GM23338 (cell line): ENCODE measurements at places on chromosomes 1 and 21.

- DNase-seq, result peak; percentile 44
These were observed 770 bp downstream of the NTNG1 start for GRCh38 chr1:107141491-107142126.

GRCh38 chr1:245710961-245711903, 556.4 kb downstream of the KIF26B start:
- peak; percentile 68 for DNase-seq

DNA sequence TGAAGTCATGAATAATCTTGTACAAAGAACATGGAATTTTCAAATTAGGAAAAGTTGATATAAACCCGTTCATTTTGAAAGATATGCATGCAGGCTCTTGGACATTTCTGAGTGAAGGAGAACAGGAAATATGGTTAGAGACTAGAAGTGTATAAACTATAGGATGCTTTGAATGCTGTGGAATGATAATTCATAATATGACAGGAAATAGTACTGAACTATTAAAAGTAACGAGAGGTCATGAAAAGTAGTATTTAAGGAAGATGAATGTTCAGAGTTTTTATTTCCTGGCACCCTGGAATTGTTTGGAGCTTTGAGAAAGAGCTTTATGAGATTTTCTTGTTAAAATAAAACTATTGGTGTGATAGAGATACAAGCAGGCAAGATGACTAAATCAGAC, 18.7 kb upstream of the CRB1 start:
- no peak for DNase-seq

DNA sequence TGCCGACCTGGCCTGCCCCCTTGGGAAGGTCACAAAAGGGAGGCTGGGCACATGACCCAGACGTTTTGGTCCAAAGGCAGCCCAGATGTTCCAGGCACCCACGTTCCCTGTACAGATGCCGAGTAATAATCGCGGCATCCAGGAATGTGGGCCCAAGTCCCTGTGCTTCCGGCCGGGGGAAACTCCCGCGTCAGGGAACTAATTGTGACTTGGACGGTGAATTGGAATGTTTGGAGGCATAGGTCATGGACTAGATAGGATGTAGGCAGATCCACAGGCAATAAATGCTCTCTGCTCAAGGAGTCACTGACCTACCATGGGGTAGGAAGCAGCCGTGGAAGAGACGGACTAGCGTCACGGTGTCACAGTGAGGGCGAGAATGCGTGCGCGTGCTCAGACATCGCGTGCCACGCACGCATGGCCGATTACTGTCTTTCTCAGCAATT, 178.4 kb downstream of the DUSP10 start:
- DNase-seq, result no peak

DNA sequence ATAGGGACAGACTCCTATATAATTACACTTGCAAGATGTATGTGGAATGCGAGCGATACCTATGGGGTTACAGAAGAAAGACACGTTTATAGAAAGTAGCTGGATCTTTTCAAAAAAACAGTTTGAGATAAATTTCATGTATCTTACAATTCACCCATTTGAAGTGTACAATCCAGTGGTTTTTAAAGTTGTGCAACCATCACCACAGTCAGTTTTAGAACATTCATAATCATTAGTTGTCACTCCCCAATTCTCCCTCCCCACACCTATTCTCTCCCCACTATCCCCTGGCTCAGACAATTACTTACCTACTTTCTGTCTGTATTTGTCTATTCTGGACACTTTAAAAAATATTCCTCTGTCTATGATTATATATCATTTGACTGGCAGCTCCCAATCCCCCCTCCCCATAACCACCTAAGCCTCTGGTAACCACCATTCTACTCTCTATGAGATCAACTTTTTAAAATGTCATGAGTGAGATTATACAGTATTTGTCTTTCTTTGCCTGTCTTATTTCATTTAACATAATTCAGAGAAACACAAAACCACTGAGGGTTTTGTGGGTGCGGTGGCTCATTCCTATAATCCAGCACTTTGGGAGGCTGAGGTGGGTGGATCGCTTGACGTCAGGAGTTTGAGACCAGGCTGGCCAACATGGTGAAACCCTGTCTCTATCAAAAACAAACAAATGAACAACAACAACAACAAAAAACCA, 39.1 kb downstream of the MRPS6 start:
- DNase-seq, result no peak

- DNase-seq, result no peak
These were observed 197.3 kb upstream of the COA6 start for GRCh38 chr1:234176000-234176399.

GRCh38 chr1:57033222-57034001, 67.6 kb upstream of the C8B start:
- DNase-seq, result no peak

DNA sequence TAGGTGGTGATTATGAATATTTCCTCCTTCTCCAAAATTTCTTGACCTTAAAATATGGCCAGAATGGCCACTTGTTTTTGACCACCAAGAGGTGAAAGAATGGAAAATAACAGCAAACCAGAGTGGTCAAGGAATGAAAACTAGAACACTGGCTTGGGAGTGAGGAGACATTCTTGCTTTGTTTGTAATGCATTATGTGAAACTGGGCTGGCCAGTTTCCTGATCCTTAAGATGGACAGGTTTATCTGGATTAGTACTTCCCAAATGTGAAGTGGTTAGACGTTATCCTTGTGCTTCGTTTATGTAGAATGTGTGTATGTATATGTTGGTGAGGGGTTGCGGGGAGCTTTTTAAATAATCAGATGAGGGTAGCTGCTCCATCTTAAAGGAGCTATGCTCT, 12.8 kb downstream of the PLA2G4A start:
- DNase-seq, result peak; percentile 9

DNA sequence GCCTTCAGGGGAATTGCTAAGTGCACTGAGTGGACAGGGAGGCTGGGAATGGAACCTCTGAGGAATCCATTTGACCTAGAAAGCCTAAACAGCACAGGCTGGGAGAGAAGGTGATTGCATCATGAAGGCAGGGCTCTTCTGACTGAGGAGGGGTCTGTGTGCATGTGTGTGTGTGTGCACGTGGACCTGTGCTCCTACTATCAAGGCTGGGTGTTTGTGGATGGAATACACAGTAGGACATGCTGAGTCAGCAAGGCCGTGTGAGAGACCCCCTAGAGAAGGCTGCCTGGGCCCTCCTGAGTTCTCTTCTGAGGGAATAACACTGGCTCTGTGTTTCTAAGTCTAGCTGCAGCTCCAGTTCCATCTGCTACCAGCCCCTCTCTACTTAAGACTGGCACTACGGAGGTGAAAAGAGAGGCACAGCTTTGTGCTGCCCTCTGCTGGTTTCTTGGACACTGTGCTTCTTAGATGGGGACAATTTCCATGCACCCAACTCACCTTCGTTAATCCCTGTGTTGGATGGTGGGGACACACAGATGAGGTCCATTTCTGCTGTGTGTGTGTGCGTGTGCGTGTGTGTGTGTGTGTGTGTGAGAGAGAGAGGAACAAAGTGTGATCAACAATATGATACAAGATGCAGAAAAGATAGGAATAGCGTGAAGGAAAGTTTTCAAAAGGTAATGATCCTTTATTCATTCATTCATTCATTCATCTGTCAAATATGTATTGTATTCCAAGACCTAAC, 6.2 kb upstream of the EFCAB14 start:
- peak; percentile 91 for DNase-seq

GRCh38 chr1:232218955-232219865, 410.7 kb downstream of the SIPA1L2 start:
- DNase-seq, result no peak

GRCh38 chr1:155977690-155978324, 540 bp downstream of the ARHGEF2 start:
- peak; percentile 56 for DNase-seq

DNA sequence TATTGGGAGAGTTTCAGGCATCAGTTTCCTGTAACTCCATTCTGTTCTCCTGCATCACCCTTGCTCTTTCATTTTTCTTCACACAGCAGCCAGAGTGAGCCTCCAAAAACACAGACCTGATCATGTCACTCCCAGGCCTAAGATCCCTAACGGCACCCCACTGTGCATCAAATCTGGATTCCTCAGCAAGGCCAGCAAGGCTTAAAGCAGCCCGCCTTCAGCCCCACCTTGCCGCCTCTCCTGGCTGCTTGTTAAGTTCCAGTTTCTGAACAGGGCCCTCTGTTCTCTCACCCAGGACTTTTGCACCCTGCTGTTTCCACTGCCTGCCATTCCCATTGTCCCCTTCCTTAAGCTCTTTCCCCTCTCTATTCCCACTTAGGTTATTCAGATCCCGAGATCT, 29.3 kb downstream of the C1orf116 start:
- no peak for DNase-seq

GRCh38 chr1:35857830-35858229, 25.2 kb upstream of the AGO1 start:
- DNase-seq, result peak; percentile 47

GRCh38 chr1:186195377-186195931, 179.6 kb downstream of the TPR start:
- DNase-seq, result no peak

DNA sequence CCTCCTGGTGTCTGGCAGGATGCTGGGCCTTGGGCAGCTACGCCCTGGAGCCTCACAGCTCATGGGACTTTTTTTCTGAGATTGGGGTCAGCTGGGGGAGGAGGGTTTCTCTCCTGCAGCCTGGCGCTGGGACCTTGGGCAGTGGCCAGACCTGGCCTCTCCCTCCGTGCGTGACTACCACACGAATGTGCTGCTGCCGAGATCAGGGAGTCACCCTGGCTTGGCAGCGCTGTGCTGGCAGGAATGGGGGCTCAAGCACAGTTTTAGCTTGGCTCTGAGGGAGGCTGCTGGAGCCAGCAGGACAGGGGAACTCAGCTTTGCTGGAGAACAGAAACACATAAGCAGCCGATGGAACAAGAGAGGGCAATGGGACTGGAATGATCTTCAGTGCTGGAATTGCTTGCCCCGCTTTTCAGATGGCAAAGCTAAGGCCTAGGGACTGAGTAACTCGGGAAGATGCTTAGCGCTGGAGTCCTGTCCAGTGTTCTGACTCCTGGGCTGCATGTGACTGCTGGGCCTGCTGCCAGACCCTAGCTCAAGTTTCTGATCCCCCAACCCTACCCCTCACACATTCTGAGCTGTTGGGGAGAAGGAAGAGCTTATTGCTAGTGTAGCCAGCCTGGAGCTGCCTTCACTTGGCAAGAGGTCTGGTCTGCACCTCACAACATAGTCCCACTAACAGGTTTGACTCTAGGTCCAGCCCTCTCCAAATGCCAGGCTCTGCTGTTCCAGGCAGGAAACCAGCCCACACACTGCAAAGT, 69.9 kb downstream of the NAV1 start:
- DNase-seq, result no peak

- DNase-seq, result no peak
These were observed 139.2 kb upstream of the KLHDC7A start for GRCh38 chr1:18341291-18342069.

- peak; percentile 61 for DNase-seq
These were observed 2.9 kb upstream of the FOXO6 start for GRCh38 chr1:41358131-41359021.

DNA sequence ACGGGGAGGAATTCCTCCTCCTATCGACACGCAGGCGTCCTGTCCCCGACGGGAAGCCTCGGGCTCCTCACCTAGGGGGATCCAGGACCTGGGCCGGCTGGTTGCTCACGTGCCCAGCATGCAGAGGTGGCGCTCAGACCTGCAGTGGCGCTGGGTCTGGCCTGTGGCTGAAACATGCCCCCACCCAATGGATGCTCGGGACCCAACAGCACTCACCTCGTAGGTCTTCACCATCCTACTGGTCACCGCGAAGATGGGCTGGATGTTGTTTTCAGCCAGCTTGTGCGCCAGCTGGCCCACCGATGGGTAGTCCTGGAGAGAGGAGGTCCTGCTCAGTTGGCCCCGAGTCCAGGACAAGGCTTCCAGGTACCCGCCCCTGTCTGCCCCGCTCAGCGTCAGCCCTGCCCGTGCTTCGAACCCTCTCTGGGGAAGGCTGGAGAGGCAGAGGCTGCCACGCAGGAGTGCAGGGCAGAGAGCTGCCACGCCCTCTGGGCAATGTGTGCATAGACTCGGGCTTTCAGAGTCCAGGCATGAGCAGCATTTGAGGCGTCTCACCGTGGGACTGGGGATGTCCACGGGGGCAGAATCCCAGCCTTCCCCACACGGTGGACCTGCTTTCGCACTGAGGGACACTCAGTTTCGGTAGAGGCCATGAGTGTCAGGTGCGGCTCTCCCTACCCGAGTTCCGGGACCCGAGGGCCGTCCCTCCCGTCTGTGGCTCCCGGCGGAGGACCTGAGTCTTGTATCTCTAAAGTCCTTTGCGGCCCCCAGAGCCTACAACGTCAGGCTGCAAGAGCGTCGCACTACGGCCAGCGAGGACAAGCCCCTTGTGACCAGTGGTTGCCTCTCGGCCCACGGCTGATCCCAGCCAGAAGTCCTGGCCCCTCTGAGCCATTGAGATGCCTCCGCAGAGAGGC, 21.6 kb downstream of the ITGB2 start:
- DNase-seq, result no peak

DNA sequence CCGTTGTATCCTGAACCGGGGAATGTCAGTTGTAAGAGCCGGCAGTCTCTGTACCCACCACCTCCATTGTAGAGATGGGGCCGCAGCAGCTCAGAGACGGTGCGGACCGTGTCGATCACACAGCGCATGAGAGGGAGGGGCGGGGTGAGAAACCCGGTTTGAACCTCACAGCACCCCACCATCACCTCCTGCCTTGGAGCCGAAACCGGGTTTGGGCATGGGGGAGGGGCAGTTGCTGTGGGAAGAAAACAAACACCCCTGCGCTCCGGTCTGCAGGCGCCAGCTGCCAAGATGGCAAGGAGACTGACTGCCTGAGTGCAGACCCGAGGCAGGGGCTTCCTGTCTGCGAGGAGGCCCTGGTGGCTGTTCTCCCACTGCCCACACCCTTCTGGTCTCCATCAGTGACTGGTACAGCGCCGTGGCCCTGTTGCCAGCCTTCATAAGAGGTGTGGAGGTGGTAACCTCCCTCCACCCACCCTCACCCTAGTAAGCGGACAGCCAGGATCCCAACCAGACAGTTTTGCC, 69.2 kb upstream of the SSBP3 start:
- peak; percentile 81 for DNase-seq
